ENCODE measurements at places on chromosomes 16 and 17.

GRCh38 chr17:53607475-53607874 is 215.3 kb upstream of the KIF2B start:
- no peak for DNase-seq

DNA sequence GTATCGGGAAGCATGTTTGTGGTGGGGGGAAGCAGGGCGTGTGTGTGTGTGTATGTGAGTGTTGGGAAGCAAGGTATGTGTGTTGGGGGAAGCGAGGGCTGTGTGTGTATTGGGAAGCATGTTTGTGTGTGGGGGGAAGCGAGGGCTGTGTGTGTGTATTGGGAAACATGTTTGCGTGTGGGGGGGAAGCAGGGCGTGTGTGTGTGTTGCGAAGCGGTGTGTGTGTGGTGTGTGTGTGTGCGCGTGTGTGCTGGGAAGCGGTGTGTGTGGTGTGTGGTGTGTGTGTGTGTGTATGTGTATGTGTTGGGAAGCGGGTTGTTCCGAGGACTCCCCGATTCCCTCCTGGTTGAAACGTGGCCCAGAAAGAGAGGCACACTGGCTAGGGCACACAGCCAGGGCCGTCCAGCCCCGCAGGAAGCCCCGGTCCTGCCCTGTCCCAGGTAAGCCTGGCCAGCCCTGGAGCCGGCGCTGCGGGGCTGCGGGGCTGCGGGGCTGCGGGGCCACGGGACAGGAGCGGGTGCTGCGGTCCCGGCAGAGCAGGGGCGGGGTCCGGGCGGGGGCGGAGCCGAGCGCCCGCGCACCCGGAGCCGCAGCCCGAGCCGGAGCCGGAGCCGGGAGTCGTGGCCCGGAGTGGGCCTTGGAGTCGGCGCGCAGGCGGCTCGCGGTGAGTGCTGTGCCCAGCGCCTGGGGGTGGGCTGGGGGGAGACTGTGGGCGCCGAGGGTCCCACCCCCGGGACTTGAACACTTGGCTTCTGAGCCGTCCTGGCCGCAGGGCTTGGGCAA is at the start of gene NOD2:
Gene NOD2 (plus strand): TSS at position 608 of the 783 bp plus-strand sequence. CDS start 5,890 bp downstream, outside the sequence.
- DNase-seq, result no peak

DNA sequence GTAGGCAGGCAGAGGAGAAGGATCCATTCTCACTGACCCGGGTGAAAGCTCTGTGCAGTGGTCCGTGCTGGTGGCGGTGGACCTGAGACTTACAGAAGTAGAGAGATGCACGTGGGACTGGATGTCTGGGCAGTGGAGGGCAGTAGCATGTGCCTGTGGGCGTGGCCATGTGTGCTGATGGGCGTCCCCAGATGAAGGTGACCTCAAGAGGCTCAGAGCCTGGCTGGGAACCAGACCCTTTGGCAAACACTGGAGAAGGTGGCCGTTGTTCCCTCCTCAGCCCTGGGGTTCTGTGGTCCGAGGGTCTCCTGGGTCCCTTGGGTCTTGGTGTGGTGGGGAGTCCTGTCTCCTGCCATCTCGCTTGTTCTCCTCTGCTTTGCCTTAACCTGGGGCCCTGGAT is 15.6 kb downstream of the WSCD1 start:
- DNase-seq, result no peak

DNA sequence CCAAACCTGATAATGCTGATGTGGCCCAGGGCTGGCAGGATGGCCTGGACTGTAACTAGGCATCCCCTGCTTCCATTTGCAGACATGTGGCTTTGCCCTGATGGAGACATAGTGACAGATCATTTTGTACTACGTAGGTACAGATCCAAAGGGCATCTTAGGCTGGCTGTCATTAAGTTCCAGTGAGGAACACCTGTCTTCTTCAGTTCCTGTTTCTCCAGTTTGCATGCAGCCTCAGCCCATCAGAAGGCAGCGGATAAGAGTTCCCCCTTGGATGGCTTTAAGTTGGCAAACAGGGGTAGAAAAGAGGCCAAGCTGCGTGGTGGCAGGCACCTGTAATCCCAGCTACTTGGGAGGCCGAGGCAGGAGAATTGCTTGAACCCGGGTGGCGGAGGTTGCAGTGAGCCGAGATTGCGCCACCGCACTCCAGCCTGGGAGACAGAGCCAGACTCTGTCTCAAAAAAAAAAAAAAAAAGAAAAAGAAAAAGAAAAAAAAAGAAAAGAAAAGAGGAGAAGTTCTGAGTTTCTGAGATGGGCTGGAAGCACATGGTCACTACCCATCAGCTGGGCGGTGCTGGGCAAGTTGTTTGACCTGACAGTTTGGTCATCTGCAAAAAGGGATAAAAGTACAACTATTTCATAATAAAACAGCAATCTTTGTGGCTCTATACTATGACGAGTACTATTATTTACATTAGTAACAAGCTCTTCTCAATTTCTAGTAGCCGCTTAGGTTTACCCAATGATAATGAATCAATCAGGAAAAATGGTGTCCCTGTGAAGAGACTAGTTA is 42.7 kb downstream of the CPPED1 start:
- no peak for DNase-seq
